ENCODE measurements at places on chromosomes 1 and 21.

DNA sequence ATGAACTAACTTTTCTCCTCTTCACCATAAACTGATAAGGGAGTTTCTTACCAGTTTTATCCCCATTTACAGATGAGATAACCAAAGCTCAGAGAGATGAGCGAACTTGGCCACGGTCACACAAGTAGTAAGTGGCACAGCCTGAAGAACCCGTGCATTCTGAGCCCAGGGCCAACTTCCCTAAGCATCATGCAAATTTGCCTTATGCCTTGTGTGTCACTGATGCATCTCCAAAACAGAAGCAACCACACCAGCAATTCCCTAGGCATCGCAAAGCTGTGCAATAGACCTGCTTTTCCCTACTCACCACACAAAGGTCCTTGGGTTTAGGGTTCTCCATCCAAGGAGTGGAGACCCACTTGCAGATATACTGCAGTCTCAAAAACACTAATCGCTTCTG lies 304.5 kb upstream of the KAZN start:
- no peak for DNase-seq

GRCh38 chr1:109803901-109804331 lies 40.2 kb upstream of the EPS8L3 start:
- DNase-seq, result no peak

- DNase-seq, result no peak
Measured at GRCh38 chr1:57674801-57675200, 250.9 kb upstream of the DAB1 start.

DNA sequence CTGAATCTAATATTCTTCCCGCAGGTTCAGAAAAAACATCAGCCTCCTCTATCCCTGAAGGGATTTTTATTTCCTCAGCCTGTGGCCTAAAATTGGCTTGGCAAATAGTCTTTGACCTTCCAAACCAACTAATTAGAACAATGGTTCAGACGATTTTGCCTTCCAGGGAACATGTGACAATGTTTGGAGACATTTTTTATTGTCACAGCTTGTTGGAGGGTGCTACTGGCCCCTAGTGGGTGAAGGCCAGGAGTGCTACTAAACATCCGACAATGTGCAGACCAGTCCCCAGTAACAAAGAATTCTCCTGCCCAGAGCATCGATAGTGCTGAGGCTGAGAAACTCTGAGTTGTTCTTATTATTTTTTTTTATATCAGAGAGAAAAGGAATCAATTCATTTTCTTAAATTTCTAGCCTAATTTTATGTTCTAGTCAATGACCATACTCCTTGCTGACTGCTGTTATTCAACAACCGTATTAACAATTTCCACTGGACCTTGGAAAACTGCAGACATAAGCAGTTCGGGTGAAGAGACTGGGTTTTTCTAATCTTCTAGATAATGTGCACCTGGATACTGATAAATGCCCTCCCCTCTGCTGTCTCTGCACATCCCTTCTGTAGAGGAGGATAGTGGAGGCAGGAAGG lies 280.7 kb downstream of the LMX1A start:
- no peak for DNase-seq
